Psoas muscle (tissue), 8 donors: ENCODE measurements at places on chromosomes 5 and 9. TPM values are rescaled to one million over a fixed set of nuclear protein-coding genes. Genes with fewer than 3 reads are reported as not detected.
A peak's percentile ranks its signal among the peaks of the same experiment; 100 is the strongest.

DNA sequence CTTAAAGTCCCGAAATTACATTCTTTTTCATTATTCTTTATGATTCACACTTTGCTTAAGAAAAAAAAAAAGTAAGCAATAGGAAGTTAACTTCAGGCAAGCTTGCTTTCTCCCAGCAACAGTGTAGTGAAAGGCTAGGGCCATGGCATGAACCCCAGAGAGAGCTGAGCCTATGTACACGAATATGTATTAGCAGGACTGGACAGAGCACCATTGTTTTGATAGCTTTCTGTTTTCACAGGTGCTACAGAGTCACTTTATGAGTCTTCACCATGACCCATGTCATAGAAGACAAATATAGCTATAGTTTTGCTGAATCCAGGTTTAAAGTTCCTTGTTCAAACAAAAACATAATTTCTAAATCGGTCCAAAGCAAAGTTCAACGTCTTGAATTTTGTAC lies 199.2 kb downstream of the ADAMTSL1 start:
- DNase-seq, result no peak

- DNase-seq, result peak; percentile 70
These were observed at the start of gene MPDZ for GRCh38 chr9:13279284-13280141. Gene MPDZ (minus strand): TSS chr9:13279692. CDS start chr9:13250315, 29,377 bp downstream.

DNA sequence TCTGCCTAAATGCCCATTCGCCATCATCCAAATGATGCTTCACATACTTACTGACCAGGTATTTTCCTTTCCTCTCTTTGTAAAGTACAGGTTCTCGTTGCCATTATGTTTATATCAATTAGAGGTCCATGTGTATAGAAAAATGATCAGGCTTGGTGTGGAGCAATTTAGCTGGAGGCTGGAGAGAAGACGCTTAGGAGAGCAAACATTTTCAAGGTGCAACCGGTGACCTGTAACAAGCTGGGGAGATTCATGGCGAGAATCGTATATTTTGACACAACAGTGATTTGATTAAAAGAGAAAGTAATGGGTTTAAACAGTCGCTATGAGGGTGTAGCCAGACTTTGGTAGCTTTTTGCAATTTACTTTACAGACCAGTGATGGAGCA lies 170.9 kb upstream of the TBCA start:
- DNase-seq, result no peak

DNA sequence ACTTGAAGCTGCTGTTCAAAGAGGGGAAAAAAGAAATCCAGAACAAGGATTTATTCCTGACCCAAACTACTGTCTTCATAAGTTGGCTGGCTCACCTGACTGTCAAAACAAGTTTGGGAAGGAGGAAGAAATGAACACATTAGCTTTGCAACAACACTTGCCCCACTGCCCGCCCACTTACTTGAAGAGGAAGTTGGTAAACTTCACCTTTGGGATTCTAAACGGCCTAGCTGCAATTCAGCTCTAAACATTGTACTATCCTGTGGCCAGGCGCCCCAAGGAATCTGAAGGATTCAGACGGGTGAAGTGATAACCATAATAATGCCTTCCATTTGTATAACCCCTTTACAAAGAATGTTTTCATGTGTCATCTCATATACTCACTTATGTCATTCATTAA lies 199.4 kb downstream of the ARRDC3 start:
- no peak for DNase-seq

DNA sequence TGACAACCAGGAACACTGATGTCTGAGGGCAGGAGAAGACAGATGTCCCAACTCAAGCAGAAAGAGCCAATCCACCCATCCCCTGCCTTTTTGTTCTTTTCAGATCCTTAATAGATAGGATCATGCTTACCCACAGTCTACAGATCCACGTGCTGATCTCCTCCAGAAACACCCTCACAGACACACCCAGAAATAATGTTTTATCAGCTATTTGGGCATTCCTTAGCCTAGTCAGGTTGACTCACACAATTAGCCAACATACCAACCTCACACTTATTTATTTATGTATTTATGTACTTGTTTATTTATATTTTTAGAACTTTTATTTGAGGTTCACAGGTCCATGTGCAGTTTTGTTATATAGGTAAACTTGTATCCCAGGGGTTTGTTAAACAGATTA lies 151.5 kb upstream of the IL12B start:
- DNase-seq, result no peak

DNA sequence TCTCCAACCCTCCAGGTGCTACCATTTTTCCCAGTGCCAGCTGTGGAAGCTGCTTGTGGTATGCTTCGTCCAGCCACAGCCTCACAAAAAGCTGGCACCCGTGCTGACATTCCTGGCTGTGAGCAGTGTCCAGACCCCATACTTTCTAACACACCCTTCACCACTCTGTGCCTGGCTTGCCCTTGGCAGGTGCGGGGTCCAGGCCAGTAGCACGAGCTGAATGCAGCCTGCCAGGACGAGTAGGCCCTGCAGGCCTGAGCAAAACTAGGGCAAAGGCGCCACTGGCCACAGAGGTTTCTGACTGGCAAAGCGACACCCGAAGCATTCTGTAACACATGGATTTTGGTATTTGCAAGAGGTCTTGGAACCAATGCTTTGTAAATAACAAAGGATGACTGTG lies 26.0 kb upstream of the GHR start:
- peak; percentile 42 for DNase-seq

DNA sequence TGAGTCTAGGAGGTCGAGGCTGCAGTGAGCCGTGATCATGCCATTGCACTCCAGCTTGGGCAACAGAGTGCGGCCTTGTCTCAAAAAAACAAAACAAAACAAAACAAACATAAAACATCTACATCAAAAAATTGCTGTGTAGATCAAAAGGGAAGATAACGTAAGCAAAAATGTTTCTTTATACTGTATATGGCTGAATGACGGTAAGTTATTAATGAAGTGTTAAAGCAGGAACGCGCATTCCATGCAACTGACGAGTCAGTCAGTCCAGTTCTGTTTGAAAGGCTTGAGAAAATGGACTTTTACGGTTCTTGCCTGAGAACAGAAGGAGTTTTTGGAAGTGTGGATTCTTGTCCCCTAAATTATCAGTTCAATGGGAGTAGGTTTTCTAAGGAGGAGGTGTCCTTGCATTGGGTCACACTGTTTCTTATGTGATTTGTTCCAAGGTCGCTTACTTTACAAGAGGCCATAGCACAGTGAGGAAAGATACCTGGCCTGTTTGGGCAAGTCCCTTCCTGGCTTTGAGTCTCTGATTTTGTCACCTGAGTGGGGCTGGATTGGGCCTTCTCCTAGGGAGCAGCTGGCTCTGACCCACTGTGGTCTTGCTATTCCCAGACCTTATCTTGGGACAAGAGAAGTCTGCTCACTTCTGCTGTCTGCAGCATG lies 6.6 kb upstream of the PTGS1 start:
- no peak for DNase-seq

DNA sequence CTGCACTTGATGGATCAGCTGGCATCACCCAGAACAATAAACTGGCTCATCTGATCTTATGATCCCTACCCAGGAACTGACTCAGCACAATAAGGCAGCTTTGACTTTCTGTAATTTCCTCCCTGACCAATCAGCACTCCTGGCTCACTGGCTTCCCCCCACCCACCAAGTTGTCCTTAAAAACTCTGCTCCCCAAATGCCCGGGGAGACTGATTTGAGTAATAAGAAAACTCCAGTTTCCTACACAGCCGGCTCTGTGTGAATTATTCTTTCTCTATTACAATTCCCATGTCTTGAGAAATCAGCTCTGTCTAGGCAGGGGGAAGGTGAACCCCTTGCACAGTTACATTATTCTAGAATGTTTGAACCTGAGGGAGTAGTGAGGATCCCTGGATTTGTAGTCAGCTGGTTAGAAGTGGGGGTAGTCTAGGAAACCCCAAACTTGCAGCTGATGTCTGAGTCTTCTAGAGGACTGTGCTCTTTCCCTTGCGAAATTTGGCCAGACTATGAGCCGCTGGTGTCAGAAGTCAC lies 111.7 kb upstream of the NEK6 start:
- DNase-seq, result no peak

DNA sequence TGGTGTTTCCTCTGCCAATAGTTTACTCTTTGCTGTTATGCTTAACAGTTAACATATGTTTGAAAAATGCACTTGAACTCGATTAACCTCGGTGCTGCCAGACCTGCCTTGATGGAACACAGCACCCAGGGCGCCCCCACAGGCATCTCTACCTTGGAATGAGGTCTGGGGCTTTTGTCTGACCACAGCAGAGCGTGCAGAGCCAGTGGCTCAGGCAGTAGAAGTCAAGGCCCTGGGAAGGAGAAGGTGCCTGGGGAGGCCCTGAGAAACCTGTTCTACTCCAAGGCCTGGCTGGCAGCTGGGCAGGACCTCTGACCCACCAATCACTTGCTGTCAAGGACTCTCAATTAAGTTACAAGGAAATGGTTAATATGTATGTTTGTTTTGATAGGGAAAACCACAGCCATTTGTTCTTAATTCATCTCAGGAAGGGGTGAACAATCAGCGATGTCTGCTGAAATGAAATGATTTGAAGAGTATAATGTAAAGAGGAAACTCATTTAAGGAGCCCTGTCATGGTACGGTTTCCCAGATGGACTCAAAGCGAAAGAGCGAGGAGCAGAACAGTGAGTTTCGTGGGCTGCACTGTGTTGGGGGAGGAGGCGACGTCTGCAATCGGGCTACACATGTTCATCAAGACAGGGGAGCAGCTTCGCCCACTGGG lies 21.9 kb downstream of the MACROH2A1 start:
- no peak for DNase-seq

- no peak for DNase-seq
These were observed 34.2 kb downstream of the NPR3 start for GRCh38 chr5:32745317-32745716.

DNA sequence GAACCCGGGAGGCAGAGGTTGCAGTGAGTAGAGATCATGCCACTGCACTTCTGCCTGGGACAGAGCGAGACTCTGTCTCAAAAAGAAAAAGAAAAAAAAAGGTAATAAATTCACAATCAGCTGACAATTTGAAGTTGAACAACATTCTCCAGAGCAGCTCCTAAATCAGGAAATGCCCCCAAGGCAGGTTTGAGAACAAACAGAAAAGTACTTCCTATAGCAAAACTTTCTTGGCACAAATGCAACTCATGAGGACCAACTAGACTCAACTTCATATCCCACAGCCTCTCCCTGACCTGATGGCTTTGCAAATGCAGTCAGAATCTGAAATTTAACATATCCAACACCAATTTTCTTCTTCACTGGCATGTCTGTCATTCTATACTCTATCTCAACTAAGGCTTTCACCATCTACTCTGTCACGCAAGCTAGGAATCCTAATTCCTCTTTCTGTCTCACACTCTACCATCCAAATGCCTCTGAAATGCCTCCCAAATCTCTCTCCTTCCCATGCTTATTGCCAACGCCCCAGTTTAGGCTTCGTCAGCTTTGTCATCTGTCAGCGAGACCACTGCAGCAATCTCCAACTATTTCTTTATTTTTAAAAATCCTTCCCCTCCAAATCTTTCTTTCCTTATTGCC lies 113.3 kb downstream of the MAPKAP1 start:
- no peak for DNase-seq

GRCh38 chr5:138637256-138637655 lies 62.1 kb upstream of the HSPA9 start:
- no peak for DNase-seq

DNA sequence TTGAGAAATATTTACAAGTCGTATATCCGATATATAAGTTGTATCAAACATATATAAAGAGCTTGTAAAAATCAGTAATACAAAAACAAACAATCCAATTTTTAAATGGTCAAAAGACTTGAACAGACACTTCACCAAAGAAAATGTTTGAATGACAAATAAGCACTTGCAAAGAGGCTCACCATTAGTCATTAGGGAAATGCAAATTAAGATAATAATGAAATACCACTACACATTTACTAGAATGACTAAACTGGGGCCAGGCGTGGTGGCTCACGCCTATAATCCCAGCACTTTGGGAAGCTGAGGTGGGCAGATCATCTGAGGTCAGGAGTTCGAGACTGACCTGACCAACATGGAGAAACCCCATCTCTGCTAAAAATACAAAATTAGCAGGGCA lies 134.6 kb upstream of the HAND1 start:
- DNase-seq, result no peak

GRCh38 chr5:126801992-126802294 lies 25.0 kb downstream of the LMNB1 start:
- DNase-seq, result no peak

GRCh38 chr9:82584349-82584863 lies 478.5 kb downstream of the RASEF start:
- no peak for DNase-seq

GRCh38 chr5:6302684-6303083 lies 75.7 kb downstream of the MED10 start:
- DNase-seq, result no peak

DNA sequence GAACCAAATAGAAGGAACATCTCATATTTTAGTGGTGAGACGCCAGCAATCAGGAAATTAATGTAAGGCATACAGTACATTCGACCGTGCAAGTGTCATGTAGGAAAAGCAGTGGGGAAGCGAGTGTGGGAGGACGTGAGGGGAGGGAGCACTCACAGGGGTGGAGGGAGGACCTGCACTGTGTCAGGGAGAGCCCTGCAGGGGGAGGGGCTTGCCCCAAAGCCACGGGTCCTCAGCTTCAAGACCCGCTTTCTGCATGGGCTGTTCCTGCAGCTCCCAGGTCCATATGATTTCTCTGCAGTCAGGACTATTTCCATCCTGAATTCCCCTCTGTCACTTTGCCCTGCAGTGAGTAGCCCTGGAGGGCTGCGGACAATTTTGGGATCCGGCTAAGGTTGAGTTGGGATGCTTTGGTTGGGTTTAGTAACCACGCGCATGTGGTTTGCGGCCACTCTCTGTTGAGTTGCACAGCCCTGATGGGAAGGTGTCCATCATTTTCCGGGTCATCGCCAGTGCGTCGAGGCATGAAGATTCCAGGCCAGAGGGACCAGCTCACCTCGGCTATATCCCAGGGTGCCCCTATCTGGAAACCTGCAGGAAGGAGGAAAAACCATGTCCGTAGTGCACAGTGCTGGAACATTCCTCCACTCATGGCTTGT lies 61.9 kb downstream of the IRX1 start:
- no peak for DNase-seq

- no peak for DNase-seq
These were observed 7.5 kb downstream of the KIAA1958 start for GRCh38 chr9:112494153-112494552.

GDA gene
- polyA plus RNA-seq, result 0.07 TPM

HTR4 gene
- polyA plus RNA-seq, result 0.01 TPM

STPG3 gene
- polyA plus RNA-seq, result not detected

PTPRD gene
- 0.44 TPM for polyA plus RNA-seq
